ENCODE measurements at places on chromosomes 2 and 18. TPM values are rescaled to one million over a fixed set of nuclear protein-coding genes. Genes with fewer than 3 reads are reported as not detected.
A peak's percentile ranks its signal among the peaks of the same experiment; 100 is the strongest.

GRCh38 chr2:75539955-75540716, 20.6 kb downstream of the EVA1A start:
- DNase-seq: no peak

DNA sequence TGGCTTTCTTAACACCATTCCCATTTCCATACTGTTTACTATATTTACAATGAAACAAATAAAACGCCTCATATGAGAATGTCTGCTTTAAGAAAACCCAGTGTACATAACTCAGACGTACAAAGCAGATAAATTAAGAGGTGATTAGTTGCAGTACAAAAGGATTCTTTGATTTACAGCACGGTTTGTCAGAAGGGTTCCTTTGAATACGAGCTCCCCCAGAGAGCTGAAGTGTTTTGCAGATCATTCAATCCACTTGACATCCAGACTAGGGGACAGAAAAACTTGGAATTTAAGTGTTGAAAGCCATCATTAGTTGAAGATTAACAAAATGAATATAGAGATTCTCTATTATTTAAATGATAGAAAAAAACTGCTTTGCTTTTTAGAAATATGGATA, 72.5 kb downstream of the RAPGEF4 start:
- DNase-seq: no peak

DNA sequence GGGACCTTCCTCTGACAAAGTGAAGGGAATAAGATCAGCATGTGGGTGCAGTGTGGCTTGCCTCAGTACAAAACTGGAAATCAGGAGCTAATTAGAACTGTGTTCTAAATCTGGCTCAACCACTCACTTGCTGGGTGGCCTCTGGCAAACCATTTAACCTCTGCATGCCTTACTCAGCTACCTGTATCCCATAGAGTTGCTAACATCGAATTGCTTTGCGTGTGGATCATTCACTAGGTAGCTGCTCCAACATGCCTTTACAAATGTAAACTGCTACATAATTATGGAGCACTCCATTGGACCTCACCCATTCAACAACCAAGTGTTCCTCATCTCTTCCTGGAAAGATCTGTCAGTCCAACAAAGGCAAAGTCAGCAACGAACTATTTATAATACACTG, 19.0 kb downstream of the PLEKHM3 start:
- DNase-seq: peak; percentile 14

GRCh38 chr2:17190527-17190926, 327.7 kb downstream of the RAD51AP2 start:
- DNase-seq: no peak

Gene RGPD4
- not detected for total RNA-seq

Gene SPATS2L
- 74.7 TPM for total RNA-seq
